ENCODE measurements at places on chromosomes 7 and 10.

DNA sequence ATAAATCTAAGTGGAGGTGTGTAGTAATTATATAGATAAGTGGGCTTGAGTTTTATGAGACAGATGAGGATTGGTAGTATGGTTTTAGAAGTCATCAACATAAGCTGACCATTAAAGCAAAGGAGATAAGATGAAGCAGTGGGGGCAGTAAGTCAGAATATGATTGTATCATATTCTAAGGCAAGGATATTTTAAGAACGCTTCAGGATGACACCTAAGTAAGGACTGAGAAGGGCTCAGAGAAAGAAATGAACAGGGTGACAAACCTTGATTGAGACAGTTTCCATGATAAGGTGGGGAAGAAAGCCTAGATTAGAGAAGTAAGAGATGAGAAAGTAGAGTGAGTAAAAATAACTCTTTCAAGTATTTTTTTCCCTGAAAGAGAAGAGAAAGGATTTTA is 567.2 kb downstream of the ATRNL1 start:
- DNase-seq: no peak

GRCh38 chr10:58438340-58438871 is 53.2 kb downstream of the TFAM start:
- no peak for DNase-seq

DNA sequence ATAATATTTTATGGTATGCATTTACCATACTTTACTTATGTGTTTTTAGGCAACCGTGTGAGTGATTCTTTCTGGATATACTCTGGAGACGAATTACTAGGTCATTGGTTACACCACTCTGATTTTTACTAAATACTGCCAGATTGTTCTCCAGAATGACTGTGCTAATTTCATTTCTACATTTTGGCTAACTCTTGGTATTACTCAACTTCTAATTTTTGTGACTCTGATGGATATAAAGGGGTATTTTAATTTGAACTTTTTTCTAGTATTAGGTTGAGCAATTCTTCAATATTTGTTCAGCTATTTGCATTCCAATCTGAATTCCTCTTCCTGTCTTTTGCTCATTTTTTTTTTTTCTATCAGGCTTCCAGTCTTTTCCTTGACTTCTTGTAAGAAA is 223.6 kb downstream of the MDFIC start:
- no peak for DNase-seq

GRCh38 chr7:1562116-1562515 is 6.1 kb upstream of the TMEM184A start:
- DNase-seq: no peak
